Renal cortical epithelial cell (primary cell): ENCODE measurements at places on chromosomes 16 and 17.
A peak's percentile ranks its signal among the peaks of the same experiment; 100 is the strongest.

DNA sequence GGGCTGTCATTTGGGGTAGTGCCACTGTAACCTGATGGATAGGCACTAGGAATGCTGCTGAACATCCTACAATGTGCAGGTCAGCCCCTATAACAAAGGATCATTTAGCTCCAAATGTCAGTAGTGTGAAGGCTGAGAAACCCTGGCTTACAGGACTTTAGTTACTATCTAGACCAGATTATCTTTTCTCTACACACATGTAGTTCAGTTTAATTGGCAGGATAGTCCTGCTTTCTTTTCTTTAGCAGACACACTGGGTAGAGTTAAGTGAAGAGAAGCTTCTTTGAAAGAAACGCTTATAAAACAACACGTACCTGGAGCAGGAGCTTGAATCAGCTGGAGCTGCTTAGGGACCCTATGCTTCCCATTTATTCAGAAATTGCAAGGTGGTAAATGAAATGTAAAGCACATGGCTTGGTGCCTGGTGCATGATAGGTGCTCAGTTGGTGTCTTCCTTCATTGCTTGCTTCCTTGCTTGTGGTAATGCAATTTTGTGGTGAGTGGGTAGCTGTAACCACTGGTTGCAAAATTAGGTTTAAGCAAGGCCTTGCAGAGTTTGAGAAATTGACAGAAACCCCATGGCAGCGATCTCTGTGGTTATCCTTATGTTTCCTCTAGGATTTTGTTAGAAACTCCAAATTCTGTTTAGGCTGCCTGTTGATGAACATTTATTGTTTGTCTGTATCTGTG, 9.4 kb downstream of the METTL9 start:
- DNase-seq, result peak; percentile 56

DNA sequence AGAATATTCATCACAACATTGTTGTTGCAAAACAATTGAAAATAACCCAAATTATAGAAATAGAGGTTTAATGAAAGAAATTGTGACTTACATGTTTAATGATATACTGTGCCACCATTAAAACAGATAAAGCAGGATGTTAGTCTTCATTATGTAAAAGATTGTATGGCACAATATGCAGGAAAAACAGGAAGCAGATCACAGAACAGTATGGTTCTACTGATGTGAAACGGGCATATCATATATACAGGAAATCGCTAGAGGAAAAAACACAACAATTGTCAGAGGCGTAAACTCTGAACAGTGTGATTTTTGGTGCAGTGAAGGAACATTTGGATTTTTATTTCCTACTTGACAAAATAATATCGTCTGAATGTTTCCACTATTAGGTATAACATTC, 22.0 kb downstream of the OR3A1 start:
- DNase-seq, result no peak

GRCh38 chr17:13978478-13978877, 90.8 kb upstream of the COX10 start:
- DNase-seq, result no peak

- no peak for DNase-seq
Observed at GRCh38 chr17:75006653-75007052, 5.8 kb upstream of the MRPL58 start.

DNA sequence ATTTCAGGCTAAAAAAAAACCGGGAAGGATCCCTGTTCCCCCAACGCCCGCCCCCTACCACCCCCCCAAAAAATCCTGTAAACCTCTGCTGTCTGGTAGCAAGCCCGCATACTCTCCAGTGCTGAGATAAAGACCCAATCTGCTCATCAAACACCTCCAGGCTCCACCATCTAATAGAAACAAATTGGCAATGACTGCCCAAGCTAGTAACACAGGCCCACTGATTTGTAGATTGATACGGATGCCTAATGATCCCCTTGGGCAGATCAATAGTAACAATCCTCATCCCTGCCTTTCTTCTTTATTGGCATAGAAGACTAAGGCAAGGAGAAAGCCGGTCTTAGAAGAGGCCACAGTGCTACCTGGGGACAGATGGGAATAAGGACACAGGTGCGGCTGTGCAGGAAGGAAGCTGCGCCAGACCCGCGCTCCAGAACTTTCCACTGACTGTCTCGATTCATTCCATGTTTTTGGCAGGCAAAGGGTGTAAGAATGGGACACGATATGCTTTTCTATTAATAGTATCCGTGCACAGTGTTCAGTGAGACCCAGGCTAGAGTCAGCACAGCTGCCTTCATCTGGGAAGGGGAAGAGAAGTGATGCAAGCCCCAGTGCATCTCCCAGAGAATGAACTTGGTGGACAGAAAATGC, 407.6 kb upstream of the PSMD7 start:
- no peak for DNase-seq

DNA sequence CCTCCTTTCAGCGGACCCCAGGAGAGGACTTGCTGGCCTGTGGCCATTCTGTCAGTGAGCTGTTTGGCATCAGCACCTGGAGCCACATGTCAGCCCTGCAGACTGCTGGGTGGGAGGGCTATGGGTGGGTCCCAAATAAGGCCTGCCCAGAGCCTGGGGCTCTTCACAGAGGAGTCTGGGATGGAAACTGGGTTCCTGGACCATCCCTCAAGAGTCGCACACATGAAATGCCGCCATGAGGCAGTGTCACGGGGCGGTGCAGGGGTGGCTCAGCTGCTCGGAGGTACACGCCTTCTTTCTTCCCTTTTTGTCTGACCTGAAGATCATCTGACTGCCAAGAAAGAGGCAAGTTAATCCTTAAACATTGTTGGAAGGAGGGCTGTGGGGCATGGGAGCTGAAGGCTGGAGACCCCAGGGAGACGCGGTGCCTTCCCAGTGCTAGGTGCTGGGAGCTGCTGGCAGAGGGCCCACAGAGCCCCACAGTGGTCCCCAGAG, 14.8 kb downstream of the MPRIP start:
- no peak for DNase-seq

DNA sequence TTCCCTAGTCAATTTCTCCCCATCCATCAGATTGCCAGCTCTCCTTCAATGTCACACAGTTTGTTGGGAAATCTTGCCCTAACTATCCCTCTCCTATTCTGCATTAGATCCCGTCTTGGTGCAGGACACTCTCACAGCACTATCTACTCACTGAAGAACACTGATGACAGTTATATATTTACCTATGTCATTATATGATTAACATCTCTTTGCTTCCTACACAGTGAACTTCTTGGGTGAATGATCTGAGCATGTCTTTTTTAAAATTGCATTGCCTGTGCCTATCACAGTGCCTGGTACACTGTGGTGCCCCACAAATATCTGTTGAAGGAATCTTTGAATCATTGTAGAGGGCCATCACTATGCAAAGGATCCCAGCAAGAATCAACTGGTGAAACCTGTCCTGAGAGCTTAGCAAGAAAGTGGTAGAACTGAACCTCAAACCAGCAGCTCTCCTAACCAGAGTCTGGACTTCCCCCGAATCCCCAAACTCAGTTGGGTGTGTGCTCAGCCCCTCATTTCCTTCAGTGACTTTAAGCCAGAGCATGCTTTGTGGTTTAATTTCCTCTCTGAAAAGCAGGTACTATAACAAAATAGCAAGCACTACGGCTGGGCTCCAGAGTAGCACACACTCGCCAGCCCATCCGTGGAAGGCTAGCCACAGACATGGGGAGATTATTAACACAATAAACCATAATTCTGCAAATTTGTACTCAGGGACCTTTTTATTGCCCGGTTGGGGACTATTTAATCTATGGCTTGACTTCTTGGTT, 680.7 kb upstream of the SALL1 start:
- DNase-seq, result peak; percentile 43

DNA sequence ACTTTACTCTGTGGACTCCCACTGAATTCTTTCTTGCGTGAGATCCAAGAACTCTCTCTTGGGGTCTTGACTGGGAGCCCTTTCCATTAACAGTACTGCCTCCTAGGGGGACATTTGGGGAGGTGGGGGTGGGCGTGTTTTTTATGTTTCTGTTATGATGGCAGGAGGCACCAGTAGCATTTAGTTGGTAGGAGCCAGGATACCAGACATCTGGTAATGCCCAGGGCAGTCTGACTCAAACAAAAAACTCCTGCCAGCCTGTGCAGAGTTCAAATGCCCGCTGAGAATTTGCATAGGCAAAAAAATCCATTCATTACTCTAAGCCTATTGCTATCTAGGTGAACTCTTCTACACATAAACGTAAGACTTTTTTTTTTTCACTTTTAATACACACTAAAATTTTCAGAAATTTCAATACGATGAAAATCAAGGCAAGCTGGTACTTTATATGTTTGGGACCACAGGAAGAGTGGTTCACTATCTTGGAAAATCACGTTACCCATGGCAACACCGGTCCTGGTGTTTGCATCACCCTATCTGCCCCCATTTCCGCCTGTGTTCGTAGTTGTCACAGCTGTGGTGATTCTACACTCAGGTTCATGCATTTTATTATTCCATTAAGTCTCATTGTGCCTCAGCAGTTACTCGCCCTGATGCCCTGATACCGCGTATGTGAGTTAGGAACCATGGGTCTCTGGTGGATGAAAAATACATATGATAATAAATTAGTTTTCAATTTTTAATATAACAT, 121.1 kb upstream of the XYLT1 start:
- DNase-seq, result no peak

DNA sequence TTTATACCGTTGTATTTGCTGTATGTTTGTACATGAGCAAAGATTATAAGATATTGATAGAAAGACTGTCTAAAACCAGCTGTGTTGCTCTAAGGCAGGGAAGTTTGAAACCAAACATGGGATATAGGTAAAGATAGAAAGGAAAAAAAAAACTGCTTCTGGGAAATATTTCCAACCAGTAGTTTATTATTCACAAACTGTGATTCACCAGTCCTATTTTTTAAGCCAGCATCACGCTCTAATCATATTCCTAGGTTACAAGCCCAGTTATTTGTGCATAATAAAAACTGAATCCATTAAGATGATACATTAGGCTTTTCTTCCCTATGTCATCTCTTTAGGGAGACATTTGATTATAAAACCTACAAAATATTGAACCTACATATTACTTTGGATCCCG, 4.0 kb downstream of the ERN1 start:
- no peak for DNase-seq

DNA sequence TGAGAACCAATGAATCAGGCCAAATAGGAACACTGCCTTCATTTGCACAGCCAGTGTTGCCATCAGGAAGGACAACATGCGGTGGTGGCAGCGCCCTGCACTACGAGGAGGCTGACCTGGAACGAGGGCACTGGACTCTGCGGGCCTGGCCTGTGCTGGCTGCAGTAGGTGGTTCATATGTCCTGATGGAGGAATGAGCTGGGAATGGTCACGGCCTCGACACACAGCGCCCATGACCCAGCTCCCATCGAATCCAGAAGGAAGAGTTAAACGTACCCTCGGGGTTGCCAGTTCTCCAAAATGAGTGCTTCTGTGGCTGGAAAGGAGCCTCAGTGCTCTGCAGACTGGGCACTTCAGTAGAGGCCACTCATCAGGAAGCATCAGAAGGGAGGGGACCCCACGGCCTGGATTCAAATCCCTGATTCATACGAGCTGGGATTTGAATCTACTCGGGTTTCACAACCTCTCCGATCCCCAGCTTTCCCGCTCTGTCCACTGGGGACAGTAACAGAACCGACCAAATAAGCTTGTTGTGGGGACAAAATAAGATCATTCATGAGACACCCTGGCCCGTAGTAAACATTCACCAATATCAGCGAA, 85.5 kb downstream of the ZDHHC7 start:
- DNase-seq, result no peak

DNA sequence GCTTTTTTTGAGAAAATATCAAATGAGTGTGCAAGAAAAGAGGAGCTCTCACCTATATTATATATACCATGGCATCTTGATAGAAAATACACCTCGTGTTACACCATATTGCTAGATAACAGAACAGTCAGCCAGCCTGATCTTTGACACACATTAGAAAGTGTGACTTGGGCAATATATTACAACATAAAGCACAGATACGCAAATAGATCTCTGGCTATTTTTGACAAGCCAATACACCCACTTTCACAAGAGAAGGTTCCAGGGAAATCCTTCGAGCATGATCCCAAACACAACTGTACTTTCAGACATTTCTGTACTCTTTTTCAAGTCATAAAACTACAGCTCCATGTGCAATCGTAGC, 9.4 kb downstream of the GGA2 start:
- DNase-seq, result no peak

GRCh38 chr17:75109407-75110233, at the start of gene ARMC7:
Gene ARMC7 (plus strand): TSS chr17:75109969. CDS start chr17:75110289, 320 bp downstream.
- DNase-seq, result peak; percentile 77

DNA sequence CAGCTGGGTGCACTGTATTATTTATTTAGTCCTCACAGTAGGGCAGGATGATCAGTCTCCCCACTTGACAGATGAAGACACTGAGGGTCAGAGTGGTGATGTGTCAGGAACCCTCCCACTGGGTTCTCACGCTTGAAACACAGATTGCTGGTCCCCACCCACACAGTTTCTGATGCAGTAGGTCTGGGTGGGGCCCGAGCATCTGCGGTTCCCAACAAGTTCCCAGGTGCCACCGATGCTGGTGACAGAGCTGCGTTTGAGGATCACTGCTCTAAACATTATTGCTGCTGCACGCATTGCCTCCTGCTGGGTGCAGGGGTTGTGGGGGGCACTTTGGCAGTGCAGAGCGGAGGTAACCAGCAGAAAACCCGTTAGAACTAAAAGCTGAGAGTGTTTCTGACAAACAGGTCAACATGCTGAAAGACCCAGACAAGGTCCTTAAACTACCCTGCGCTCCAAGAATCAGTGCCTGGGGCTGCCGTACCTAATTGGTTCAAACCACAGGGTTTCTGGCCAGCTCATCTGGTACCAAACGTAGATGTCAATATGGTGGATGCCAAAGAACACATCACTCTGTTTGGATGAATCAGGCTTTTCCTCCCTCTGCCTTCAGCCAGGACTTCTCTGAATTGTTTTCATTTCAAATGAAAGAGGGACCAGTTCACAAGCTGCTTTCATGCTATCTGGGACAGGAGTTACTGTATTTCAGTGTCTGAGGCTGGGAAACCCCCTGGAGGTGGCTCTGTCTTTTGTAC, 76.0 kb downstream of the ABCC1 start:
- DNase-seq, result no peak

GRCh38 chr16:68402748-68403040, 45.6 kb downstream of the SMPD3 start:
- DNase-seq, result no peak

DNA sequence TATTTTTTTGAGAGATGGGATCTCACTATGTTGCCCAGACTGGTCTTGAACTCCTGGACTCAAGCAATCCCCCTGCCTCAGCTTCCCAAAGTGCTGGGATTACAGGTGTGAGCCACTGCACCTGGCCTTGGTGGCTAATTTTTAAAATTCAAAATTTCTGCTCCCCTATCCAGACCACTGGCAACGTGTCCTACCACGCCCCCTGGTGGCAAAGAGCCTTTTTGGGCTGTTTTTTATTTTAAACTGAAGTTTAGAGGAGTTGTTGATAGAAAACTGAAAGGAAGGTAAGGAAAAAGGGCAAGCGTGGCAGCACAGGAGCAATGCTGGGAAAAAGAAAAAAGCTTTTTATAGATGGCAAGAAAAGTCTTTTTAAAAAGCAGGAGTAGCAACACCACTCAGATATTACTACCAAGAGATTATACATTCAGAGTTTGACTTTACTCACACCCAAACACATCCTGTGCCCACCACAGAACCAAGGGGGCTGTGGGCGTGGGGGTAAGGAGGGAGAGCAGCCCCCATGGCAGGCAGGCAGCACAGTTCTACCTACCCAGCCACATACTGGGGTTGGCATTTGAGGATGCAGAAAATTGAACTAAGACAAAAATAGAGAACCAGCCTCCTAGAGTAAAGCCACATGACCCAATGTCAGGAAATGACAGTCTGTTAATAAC, 4.2 kb upstream of the MXRA7 start:
- no peak for DNase-seq

- peak; percentile 43 for DNase-seq
Observed at GRCh38 chr16:57446531-57447185, 527 bp downstream of the CIAPIN1 start.
